Glomerular endothelial cell (primary cell): ENCODE measurements at places on chromosomes 2 and 18. TPM values are rescaled to one million over a fixed set of nuclear protein-coding genes. Genes with fewer than 3 reads are reported as not detected.

DNA sequence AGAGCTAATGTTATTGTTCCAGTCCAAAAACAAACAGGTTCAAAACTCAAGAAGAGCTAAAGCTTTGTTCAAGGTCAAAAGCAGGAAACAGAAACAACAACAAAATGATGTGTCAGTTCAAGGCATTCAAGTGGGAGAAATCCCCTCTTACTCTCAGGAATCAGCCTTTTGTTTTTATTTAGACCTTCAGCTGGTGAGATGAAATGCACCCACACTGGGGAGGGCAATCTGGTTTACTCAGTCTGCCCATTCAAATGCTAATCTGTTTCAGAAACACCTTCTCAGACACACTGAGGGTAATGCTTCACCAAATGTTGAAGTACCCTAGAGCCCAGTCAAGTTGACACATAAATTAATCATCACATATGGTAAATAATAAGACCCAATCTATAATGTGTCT lies 150.6 kb downstream of the TMX3 start:
- no peak for DNase-seq

- DNase-seq = no peak
These were observed 69.3 kb upstream of the FN1 start for GRCh38 chr2:215505044-215505786.

DNA sequence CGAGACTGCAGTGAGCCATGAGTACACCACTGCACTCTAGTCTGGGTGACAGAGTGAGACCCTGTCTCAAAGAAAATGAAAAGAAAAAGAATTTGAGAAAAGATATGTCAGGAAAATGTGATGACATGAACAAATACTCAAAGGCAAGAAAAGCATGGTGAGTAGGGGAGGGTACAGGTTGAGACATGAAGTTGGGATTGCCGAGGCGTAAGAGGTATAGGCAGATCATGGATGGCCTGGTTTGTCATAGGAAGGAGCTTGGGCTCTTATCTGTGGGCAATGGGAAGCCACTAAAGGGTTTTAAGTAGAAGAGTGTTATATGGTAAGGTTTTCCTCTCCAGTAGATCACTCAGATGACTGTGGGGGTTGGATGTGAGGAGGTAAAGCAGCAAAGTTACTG lies 32.3 kb downstream of the SPAST start:
- no peak for DNase-seq

DNA sequence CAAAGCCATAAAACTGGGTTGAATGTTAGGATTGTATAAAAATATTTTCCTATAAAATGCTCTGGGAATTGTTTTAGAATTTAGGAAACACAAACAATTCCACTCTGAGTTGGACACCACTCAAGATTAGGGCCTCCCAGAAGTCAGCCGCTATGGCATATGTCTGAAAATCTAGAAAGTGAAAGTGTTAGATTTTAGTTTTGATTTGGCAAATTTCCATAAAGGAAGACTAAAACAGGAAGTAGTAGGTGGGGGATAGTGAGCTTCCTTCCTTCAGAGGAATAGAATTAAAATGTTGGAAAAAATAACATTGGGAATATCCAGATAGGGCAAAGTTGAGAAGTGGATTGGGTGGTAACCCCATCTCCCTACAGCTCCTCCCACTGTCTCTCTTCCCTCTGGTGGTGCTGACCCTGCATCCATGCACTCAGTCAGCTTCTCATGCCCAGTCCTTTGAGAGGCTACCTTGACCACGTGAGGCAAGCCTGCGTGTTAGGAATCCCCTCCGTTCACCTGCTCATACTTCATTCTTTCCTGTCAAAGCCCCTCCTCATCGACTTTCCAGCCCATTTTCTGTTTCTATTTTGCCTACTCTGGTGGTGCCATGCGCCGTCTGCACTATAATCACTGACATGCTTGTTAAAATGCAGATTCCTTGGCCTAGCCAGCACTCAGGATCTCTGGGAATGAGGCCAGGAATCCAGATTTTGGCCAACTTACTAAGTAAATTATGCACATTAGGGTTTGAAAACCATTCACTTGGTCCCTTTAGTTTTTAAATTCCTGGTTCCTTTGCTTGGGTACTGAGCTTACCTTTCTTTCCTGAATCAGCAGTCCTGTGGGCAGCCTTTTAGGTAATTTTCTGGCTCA lies 83.5 kb downstream of the POLE4 start:
- no peak for DNase-seq

GRCh38 chr2:205688417-205689200 lies 6.3 kb downstream of the NRP2 start:
- DNase-seq = no peak

GRCh38 chr2:13536941-13537340 lies 820.2 kb downstream of the TRIB2 start:
- no peak for DNase-seq

GRCh38 chr2:191635333-191636234 lies 42.4 kb upstream of the NABP1 start:
- no peak for DNase-seq

DNA sequence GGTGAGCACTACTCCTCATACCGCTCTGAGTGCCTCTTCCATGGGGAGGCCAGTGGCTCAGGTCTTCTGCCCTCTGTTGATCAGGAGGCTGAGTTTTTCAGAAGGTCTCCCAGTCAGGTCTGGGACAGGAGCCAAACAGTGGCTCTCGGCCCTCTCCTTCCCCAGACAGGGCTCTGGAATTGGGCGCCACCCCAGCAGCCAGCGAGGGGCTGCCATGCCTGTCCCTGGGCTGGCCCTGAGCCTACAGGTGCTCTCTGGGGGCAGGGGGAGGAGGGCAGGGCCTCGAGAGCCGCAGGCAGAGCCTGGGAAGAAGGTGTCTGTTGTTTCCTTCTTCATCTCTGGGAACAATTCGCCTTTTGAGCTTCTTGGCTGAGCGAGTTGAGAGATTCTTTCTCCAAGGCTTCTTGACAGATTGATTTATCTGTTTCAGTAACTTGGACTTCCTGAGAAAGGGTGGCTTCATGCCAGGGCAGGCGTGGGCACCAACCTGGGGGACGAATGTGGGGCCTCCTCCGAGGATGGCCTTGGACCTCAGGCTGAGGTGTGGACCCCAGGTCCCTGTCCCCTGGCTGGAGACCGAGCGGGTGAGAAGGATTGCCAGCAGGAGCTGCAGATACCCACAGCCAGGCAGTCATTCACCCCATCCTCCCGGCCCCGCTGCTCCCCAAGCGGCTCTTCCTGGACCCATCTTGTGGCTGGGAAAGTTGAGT lies 64.7 kb upstream of the GLI2 start:
- DNase-seq = no peak

DNA sequence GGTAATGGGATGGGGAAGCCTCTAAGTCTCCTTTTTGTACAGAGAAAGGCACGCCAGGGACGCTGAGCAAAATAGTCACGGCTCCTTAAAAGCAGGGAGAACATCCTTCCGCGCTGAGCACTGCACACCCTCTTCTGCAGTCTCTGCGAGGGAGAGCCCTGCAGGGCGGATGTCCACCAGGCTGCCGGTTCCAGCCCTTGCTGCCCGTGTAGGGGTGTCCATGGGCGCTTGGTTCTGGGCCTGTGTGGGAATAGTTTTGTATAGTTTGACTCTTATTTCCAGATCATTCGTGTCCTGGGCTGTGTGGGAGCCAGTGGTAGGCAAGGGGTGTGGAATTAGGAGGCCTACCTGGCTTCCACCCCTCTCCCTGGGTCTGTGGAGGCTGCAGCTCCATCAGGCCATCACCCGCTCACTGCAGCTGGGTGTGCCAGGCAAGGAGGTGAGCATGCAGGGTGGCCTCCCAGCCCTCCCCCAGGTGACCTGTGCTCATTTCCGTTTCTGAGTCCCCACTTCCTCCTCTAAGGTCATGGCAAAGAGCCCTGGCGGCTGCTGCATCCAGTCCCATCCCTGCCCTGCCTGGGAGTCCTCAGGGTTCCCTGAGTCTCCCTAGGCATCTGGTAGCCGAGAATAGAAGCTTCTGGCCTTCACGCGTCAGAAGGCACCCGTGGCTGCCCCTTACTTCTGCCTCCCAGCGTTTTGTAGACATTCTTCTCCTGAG lies 202.6 kb downstream of the LDLRAD4 start:
- no peak for DNase-seq

The TCF23 gene
- not detected in 2 replicates for total RNA-seq

The FAM124B gene
- 50.3 and 156 TPM in 2 replicates for total RNA-seq

The CNDP1 gene
- total RNA-seq = not detected in 2 replicates

The TSGA10 gene
- 5.5 TPM in 2 replicates for total RNA-seq
